ENCODE measurements at places on chromosomes 5 and 9. TPM values are rescaled to one million over a fixed set of nuclear protein-coding genes. Genes with fewer than 3 reads are reported as not detected.

The LRRTM2 gene
- total RNA-seq: not detected

The NMUR2 gene
- total RNA-seq: not detected

The SNX2 gene
- 41.1 TPM for total RNA-seq

The PCDHA10 gene
- total RNA-seq: 0.05 TPM

The NTNG2 gene
- 2.0 TPM for total RNA-seq

The PIP5K1B gene
- 0.21 TPM for total RNA-seq

The PCA3 gene
- not detected for total RNA-seq

The FBXL7 gene
- 11.2 TPM for total RNA-seq

- no peak for DNase-seq
Observed at GRCh38 chr5:125834438-125835115, 588.6 kb upstream of the GRAMD2B start.

DNA sequence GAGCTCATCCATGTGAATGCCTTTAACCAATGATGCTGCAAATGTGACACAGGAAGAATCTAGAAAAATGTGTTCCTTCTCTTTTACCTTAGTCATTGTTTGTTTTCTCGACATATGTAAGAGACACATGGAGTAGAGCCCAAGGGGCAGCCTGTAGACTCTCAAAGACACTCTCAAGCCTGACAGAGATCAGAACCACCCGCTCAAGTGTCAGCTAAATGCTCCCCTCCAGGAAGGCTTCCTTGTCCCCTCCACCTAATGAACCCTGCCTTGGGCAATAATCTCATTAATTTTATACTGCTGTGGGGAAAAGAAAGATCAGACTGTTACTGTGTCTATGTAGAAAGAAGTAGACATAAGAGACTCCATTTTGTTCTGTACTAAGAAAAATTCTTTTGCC, 157.4 kb downstream of the MUSK start:
- no peak for DNase-seq

- DNase-seq: no peak
Observed at GRCh38 chr5:156589104-156589945, 260.8 kb upstream of the PPP1R2B start.

- no peak for DNase-seq
Observed at GRCh38 chr9:78963911-78964310, 607.9 kb upstream of the TLE4 start.

DNA sequence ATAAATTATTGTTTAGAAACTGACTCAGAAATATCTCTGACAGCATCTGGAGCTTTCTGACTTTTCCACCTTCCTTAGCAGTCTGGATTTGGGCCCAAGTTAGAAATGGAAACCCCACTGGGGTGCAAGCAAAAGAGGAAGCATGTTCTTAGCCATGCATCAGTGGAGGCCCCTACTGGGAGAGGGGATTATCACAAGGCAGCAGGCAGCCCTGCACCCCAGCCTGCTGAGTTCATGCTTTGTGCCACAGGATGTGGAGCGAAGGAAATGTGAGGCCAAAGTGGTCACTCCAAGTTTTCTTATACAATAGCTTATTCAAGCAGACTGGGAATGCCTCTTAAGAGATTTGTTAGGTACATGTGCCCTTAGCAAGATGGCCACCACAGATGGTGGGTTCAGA, 146.5 kb upstream of the TLX3 start:
- DNase-seq: no peak

- DNase-seq: peak; percentile 79
Observed at GRCh38 chr5:55467862-55468551, 66.8 kb downstream of the PLPP1 start.

DNA sequence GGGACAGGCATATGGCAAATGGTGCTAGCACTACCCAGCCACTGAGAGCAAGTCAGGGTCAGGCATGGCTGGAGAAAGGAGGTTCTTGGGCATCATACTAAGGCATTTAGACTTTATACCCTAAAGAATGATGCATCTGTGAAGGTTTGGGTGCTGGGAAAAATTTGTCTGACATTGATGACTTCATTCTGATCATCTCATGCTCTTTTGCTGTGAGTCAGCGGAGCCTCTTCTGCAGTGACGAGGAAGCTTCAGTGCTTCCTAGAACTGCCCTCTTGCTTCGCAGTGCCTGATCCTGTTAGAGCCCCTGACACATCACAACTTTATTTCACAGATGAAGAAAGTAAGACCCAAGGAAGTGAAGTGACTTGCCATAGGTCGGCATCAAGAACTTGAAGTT, 266.6 kb upstream of the GAS1 start:
- no peak for DNase-seq

DNA sequence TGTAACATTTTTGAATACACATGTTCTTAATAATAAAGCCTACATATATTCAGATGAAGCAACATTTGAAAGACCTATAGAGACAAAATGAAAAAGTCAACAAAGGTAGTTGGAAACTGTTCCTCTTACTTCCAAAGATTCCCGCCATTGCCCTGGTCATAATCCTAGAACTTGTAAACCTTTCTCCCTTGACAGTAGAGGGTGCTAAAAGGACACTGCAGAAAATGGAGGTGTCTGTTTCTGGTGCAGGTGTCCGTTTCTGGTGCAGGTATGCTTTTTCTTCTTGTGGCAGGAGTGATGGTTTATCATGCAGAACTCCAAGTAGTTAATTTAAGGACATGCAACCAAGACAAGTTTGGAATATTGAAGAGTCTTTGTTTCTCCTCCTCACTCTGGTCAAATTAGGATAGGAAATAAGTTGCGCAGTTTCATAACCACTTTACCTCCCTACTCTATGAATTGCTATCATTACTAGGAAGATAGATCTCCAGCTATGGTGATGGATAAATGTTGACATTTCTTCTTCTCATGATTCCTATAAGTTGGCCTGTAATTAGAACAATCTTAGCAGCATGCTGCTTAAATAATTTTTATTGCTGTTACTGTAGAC, 56.0 kb upstream of the FAM174A start:
- peak; percentile 40 for DNase-seq

DNA sequence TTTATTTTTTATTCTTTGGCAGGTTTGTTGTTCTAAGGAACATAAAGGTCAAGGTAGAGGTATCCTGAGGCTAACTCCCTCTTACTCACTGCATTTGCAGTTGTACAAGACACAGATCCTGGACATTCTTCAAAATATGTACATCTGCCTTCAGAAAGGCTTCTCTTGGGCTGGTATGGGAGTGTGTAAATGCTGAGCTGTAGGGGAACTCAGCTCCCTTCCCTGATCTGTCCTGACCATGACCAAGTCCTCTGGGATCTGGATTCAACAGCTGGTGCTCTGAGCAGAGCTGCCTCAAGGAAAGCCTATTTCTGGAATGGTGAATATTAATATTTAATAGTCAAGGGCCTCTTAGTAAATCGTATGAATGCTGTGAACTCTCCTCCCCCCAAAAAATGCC, 117.4 kb downstream of the PRKACG start:
- DNase-seq: peak; percentile 31

DNA sequence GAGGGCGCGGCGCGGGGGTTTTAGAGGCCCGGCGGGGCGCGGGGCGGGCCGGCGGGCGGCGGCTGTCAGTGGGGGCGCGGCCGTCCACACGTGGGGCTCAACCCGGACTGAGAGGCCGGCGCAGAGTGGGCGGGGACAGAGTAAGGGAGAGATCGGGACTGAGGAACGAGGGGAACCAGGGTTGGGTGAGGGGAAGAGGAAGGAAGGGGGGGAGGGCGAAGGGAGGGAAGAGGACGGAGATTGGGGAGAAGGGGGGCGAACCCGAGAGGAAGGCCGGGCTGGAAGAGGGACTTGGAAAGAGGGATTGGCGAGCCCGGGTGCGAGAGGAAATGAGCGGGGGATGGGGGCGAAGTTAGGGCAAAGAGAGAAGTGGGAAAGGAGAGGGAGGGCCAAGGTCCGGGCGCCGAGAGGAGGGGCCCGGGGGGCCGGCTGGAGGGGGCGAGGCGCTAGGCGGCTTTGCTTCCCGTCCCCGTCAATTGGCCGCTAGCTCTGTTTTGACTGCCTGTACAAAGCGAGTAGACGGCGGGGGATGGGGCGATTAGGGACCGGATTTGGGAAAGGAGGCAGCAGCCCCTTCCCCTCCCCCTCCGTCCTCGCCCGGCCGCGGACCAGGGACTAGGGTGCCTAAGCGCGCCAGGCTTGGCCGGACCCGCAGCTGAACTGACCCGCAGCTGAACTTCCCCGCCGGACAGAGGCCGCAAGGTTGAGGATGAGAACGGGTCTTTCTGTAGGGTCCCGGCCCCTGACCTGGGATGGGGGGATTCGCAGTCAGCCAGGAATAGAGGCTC, 399 bp upstream of the FBN2 start:
- DNase-seq: peak; percentile 78

- DNase-seq: no peak
Observed at GRCh38 chr5:138336952-138337684, 948 bp upstream of the FAM53C start.

GRCh38 chr5:178077751-178078150, 35.6 kb upstream of the N4BP3 start:
- no peak for DNase-seq

- DNase-seq: no peak
Observed at GRCh38 chr9:136980669-136981478, 1.9 kb upstream of the LCNL1 start.

DNA sequence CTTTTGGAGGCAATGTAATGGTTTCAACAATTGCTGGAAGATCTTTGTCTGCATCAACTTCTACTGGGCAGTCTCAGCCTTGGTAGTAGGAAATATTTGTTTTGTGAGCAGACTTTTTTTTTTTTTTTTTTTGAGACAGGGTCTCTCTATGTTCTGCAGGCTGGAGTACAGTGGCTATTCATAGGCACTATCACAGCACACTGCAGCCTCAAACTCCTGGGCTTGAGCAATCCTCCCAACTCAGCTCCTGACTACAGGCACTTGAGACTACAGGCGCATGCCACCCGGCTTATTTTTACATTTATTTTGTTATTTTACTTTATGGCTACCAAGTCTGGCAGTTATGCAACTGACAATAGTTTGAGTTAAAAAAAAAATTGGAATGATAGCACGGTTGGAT, 187.3 kb downstream of the SNX18 start:
- no peak for DNase-seq

- peak; percentile 21 for DNase-seq
Observed at GRCh38 chr5:68953231-68953874, 140.5 kb upstream of the SLC30A5 start.

- no peak for DNase-seq
Observed at GRCh38 chr9:109027176-109027575, 13.9 kb upstream of the CTNNAL1 start.

Measured in myocyte (in vitro differentiated cells).